Fibroblast of skin of right biceps (primary cell): ENCODE measurements at places on chromosomes 4 and X.

GRCh38 chrX:39398215-39398962 lies 597.1 kb downstream of the MID1IP1 start:
- no peak for DNase-seq

DNA sequence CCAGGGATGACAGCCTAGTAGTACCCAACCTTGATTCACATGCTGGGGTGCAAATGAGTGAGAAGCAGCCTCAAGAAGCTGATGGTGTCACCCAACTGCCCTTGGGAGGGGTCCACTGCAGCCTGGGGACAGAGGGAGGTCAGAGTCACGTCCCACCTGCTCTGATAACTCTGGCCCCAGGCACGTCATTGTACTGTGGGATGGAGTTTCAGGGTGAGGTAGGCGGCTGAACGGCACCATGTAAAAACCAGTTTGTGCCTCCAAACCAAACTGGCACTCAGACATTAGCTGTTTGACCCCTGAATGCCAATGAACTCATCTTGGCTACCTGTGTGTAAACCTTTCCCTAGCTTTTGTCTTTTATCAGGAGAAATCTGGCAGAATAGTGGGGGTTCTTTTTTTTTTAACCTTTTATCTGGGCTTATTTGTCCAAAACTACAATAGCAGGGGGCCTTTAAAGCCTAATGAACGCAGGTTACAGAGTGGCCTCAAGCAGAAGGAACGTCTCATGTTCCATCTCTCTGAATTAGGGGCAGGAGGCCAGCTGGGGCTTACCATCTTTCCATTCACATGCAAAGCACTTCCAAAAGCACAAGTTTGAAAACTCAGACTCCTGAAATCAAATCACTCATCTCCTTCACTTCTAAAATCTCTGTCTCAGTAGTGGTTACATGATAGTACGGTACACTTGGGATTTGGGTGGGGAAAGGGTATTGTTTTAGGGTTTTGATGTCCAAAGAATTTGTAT lies 89.4 kb downstream of the IRF2 start:
- no peak for DNase-seq

GRCh38 chr4:157838366-157838765 lies 334.5 kb downstream of the GASK1B start:
- no peak for DNase-seq

GRCh38 chr4:26220696-26221095 lies 100.1 kb upstream of the RBPJ start:
- peak; percentile 81 for DNase-seq

- peak; percentile 10 for DNase-seq
Observed at GRCh38 chr4:7511525-7511924, 76.8 kb upstream of the PSAPL1 start.
